ENCODE measurements at places on chromosomes 2 and 18.

DNA sequence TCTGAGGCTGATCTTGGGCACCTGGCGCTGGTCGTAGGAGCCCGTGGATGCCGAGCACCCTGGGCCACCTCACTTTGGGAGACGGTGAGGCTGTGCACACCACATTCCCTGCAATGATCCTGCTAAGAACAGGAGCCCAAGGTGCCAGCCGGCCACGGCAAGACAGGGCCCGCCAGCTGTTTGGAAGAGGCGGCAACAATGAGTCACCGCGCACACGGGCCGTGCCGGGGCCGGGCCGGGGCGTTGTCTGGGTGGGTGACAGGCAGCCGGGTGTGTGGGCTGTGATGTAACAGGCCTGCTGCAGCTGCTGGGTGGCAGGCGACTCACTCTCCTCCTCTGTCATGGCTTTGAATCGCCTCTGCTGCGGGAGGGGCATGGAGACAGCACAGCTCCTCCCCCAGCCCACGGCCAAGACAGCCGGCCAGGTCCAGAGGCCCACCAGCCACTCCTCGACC lies 49.7 kb upstream of the ODC1 start:
- DNase-seq: no peak

DNA sequence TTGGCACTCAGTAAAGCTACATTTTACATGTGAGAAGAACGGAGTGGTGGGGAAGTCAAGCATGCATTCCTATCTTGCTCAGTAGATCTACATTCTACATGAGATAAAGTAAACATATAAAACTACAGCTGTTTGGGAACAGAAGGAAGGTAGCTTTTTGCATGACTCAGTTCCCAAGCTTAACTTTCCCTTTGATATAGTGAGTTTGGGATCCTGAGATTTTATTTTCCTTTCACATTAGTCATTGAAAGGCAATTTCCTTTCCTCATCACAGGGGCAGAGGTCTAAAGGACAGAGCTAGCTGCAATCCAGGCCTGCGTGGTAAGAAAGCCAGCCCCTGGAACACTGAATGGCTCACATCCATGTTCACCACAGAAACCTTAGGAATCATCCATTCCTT lies 257.2 kb downstream of the SRBD1 start:
- no peak for DNase-seq

DNA sequence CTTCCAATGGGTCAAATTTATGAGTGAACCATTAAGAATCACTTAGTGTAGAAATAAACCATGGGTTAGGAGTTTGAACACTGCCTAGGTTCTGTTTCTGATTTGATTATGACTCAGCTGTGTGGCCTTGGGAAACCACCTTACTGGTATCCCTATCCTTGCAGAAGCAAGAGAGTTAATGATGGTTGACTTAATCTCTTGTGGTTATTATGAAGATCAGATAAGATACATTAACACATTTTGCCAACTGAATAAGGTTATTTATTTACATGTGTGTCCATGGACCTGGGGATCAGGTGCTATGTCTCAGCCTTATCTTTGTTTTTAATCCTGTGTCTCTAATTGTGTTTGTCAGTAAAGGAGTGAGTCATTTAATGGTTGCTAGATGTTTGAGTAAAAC lies 5.4 kb upstream of the KCNJ13 start:
- DNase-seq: no peak

DNA sequence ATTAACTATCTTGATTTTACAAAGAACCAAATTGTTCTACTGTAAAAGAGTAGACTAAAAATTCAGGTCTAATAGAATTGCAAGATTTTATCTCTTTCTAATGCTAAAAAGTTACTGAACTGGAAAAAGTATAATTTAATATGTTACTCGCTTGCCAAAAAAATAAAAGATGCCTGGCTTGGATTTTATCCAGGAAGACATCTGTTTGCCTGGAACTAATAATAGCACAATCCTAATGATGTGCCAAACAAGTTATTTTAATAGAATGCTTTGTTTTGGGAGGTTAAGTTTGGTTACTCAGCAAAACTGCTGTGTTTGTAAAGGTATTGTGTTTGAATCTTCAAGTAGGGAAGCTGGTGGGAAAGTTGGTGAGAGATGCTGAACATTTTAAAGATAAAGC lies 19.4 kb upstream of the ZSWIM2 start:
- no peak for DNase-seq

GRCh38 chr2:85438201-85439024 lies 19.9 kb downstream of the SH2D6 start:
- peak; percentile 80 for DNase-seq

Measured in kidney (tissue), 22 donors.